ENCODE measurements at places on chromosomes 16 and 17. TPM values are rescaled to one million over a fixed set of nuclear protein-coding genes. Genes with fewer than 3 reads are reported as not detected.

Gene CLEC19A
- polyA plus RNA-seq = 0.12 TPM

Gene PRR35
- polyA plus RNA-seq = 0.11 TPM

Gene DHX58
- polyA plus RNA-seq = 8.7 TPM

Gene TP53TG3C
- polyA plus RNA-seq = not detected

Gene ASB16
- 15.2 TPM for polyA plus RNA-seq

Gene ZC3H7A
- polyA plus RNA-seq = 73.4 TPM

Gene KIFC3
- 15.5 TPM for polyA plus RNA-seq

Gene NUBP1
- 30.8 TPM for polyA plus RNA-seq

Gene FBXW10B
- polyA plus RNA-seq = 3.2 TPM

Gene BEAN1
- 1.2 TPM for polyA plus RNA-seq

Gene TMC5
- polyA plus RNA-seq = 0.12 TPM

GRCh38 chr17:33038740-33039139, 47.1 kb downstream of the SPACA3 start:
- no peak for DNase-seq

DNA sequence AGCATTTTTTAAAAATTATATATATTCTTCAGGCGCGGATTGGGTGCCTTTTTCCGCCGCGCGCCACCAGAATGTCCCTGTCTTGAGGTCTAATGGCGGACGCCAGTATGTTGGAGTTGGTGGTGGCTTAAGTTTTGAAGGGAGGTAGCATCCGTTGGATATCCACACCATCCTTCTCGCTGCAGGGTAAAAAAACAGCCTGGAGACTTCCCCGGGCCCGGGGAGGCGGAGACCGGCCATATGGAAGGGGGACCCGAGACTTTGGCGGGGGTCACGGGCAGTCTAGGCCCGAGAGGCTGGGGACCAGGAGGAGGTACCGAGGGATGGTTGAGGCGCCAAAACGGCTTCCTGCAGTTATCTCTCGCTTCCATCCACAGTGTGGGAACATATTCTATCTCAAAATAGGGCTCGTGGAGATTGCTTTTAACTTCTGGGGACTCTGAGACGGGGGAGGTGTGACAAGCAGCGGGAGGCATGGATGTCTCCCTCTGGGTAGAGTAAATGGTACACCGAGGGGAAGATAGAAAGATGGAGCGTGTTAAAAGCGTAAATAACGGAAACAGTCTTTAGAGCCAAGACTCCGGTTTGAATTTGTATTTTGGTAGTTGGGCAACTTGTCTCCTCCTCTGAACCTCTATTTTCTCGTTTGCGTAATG, at the start of gene SF3B3:
SF3B3 (plus strand) TSS at position 74 of the 656 bp plus-strand sequence. CDS start 2,841 bp downstream, outside the sequence.
- DNase-seq = no peak

DNA sequence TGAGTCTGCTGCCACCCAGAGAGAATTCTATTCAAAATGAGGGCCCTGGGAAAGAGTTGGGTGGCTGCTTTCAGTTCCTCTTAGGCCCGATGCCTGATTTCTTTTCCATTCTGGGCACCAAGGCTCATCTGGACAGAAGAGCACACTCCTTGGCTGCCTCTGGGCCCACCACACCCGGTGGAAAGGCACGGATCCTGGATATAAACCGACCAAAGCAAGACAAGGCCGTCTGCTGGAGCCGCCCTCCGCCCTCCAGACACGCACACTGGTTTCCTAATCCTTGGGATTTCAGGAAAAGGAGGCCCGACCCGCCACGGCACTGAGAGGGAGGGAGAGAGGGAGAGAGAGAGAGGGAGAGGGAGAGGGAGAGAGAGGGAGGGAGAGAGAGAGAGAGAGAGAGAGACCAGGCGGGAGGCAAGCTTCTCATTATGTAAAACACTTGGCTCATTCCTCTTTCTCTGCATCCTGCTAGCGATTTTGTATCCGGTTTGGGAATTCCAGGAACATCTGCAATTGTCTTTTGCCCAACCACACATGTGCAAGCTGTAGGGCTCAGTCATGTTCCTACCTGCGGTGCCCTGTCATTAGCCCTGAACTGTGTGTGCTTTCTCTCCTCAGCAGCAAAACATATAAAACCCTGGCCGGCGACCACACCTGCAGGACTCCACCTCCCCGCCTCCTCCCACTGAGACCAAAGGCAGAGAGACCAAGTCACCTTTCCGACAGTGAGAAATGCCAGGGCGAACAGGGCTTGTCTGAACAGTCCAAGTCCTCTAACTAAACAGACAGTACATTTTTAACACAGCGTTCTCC, 347.2 kb downstream of the SOX9 start:
- peak; percentile 62 for DNase-seq

DNA sequence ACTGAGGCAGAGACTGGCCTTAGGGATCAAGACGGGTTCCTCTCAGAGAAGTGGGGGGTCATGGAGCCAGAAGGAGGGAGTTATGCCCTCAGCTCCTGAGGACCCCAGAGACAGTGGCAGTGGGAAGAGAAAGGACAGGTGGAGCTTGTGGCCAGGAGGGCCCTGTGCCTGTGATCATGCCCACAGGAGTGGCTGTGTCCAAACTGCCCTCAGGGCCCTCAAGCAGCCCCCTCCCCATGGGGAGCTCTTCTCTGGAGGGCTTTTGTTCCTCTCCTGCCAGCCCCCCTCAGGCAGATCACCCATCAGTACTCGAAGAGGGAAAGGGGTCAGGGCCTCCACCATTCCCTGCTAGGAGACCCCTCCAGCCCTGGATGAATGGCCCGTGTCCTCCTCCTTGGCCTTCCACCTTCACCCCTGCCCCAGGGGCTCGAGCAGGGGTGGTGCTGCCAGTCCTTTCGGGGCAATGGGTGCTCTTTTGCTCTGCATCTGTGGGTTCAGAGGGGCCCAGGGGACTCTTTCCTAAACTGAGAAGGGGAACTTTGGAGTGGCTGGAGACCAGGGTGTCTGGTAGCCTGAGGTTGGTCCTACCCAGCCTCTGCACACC, 52.7 kb downstream of the BEAN1 start:
- no peak for DNase-seq

- DNase-seq = peak; percentile 52
Measured at GRCh38 chr16:87202346-87202745, 114.8 kb downstream of the C16orf95 start.

DNA sequence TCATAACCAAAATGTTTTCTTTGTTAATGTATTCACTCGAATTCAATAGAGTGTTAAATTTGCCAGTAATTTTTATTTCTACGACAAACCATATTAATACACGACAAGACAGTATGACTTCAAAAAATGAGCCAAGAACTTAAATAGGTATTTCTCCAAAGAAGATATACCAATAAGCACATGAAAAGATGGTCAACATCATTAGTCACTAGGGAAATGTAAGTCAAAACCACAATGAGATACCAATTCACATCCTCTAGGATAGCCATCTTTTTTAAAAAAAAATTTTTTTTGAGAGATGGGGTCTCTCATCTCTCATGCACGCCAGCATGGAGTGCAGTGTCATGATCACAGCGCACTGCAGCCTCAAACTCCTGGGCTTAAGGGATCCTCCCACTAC, 5.0 kb upstream of the MEIOC start:
- no peak for DNase-seq

DNA sequence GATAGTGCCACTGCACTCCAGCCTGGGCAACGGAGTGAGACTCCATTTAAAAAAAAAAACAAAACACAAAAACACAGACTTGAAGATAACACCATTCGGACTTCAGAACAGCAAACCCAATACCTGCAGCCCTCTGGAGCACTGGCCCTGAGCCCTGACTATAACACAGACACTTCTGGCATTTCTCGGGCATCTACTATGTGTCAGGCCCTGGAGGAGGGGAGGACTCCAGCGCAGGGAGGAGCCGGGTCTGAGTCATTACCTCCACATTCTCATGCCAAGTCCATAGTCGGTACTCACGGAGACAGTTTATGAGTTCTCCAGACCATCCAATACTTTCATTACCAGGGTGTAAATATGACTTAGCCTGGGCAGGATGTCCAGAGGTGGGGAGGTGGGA, 48.8 kb downstream of the PITPNM3 start:
- peak; percentile 42 for DNase-seq

DNA sequence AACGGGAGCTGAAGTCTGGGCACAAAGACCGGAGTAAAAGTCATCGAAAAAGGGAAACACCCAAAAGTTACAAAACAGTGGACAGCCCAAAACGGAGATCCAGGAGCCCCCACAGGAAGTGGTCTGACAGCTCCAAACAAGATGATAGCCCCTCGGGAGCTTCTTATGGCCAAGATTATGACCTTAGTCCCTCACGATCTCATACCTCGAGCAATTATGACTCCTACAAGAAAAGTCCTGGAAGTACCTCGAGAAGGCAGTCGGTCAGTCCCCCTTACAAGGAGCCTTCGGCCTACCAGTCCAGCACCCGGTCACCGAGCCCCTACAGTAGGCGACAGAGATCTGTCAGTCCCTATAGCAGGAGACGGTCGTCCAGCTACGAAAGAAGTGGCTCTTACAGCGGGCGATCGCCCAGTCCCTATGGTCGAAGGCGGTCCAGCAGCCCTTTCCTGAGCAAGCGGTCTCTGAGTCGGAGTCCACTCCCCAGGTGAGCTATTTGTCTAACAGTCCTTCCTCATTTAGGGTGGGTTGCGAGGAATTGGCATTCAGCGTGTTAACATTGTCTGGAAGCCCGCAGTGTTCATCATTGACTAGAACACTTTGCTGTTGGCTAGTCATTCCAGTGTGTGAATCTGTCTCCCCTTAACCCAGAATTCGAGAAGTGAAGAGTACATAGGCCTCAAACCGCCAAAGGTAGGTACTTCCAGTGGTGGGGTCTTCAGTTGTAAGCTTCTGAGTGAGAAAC, 1.5 kb downstream of the CDK12 start:
- peak; percentile 2 for DNase-seq

DNA sequence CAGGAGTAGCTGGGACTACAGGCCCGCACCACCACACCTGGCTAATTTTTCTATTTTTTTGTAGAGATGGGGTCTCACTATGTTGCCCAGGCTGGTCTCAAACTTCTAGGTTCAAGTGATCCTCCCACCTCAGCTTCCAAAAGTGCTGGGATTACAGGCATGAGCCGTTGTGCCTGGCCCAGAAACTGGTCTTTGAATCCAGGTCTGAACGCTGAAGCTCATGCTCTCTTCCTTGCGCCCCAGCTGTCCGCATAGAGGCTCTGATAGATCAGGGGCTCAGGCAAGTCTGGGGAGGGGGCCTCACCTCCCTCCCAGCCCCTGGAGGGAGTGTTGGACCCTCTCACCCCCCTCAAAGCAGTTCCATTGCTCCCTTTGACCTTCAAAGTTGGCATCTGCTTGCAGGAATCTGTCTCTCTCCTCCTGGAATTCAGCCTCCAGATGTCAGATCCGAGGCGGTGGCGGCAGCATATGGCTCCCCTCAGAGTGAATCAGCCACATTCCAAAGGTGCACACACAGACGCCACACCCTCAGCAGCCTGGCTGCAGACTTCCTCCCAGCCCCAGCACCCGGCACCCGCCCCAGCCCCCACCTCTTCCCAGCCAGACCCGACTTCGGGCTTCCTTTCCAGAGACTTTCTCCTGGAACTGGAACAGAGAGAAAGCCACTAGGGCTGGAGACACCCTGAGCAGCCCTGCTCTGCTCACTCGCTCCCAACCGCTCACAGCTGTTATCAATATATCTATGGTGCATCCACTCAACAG, 16.9 kb upstream of the GLIS2 start:
- DNase-seq = peak; percentile 79

DNA sequence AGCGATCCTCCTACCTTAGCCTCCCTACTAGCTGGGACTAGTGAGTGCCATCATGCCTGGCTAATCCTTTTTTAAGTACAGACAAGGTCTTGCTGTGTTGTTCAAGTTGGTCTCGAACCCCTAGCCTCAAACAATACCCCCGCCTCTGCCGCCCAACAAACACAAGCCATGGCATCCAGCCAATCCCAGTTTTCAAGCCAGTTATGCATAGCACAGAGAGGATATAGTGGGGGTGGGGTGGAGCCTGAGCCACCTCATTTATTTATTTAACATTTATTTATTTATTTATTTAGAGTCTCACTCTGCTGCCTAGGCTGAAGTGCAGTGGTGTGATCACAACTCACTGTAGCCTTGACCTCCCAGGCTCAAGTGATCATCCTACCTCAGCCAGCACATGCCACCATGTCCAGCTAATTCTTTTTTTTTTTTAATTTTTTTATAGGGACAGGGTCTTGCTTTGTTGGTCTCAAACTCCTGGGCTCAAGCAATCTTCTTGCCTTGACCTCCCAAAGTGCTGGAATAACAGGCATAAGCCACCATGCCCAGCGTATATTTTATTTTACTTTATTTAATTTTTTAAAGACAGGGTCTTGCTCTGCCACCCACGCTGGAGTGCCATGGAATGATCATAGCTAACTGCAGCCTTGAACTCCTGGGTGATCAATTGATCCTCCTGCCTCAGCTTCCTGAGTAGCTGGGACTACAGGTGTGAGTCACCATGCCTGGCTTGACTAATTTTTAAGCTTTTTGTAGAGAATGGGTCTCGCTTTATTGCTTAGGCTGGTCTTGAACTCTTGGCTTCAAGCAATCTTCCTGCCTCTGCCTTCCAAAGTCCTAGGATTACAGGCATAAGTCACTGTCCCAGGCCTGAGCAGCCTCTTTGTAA, 26.2 kb upstream of the KLHL11 start:
- DNase-seq = no peak

DNA sequence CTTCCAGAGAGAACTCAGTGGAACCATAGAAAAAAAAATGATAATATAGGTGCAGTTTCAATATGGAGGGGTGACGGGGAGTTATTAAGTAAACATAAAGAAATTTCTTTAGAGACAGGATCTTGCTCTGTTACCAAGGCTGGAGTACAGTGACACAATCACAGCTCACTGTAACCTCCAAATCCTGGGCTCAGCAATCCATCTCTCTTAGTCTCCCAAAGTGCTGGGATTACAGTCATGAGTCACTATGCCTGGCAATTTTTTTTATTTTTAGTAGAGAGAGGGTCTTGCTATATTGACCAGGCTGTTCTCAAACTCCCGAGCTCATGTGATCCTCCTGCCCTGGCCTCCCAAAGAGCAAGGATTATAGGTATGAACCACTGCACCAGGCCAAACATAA, 48.8 kb downstream of the NLRC5 start:
- no peak for DNase-seq

- peak; percentile 87 for DNase-seq
Measured at GRCh38 chr17:65559804-65560627, 1.4 kb downstream of the AXIN2 start.

DNA sequence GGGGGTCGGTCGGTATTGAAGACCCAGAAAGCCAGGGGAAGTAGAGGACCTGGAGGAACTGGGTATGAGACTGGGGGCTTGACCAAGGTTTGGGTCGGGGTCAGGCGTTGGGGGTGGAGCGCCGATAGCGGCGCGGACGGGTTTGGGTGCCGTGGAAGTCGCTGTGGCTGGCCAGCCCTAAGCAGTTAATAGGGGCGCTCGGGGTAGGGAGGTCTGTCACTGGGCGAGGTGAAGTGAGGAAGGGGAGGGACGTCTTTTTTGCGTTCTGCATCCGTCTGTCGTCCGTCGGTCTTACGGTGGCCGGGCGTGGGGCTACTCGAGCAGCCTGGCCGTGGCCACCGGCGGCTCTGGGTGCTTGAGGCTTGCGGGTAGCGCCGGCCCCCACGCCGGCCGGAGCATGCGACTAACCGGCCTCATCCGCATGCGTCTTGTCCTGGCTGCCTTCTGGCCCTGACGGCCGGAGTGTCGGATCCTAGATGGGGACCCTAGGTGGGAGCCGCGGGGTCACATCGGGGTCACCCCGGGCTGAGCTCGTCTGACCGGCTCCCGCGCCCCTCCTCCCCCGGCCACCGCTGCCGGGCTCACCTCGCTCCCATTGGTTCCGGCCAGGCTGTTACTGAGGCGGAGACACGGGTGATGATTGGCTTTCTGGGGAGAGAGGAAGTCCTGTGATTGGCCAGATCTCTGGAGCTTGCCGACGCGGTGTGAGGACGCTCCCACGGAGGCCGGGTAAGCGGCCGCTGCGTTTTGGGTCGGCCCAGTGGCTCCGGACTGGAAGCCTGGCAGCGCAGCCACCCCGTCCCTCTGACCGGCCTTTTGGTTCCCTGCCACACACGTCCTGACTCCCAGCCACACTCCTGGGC, 10.3 kb upstream of the TMEM88 start:
- peak; percentile 96 for DNase-seq

GRCh38 chr16:51509336-51509735, 358.3 kb upstream of the SALL1 start:
- no peak for DNase-seq

Data from muscle of back (tissue), 13 donors.